Hair follicle dermal papilla cell (primary cell): ENCODE measurements at places on chromosomes 4 and X. TPM values are rescaled to one million over a fixed set of nuclear protein-coding genes. Genes with fewer than 3 reads are reported as not detected.

CT45A1 gene
- total RNA-seq: not detected in 2 replicates

HTR2C gene
- total RNA-seq: not detected in 2 replicates

RADX gene
- total RNA-seq: 1.7 and 1.9 TPM in 2 replicates

HTT gene
- 37.4 and 43.0 TPM in 2 replicates for total RNA-seq

APLN gene
- total RNA-seq: 0.65 and 1.3 TPM in 2 replicates

PTCHD1 gene
- not detected in 2 replicates for total RNA-seq

MAGEA2B gene
- total RNA-seq: not detected in 2 replicates

TNIP3 gene
- 1.6 and 2.8 TPM in 2 replicates for total RNA-seq

MAGEA10 gene
- not detected in 2 replicates for total RNA-seq

XPNPEP2 gene
- total RNA-seq: 6.0 and 9.9 TPM in 2 replicates

DCX gene
- not detected in 2 replicates for total RNA-seq

RAI2 gene
- total RNA-seq: 0.16 TPM in 1 of 2 replicates, not detected in the other

CORIN gene
- 1.1 and 6.8 TPM in 2 replicates for total RNA-seq

ARL13A gene
- not detected in 2 replicates for total RNA-seq
